Mesenteric fat pad (tissue), 1 donor: ENCODE measurements at places on chromosomes 3 and 15. TPM values are rescaled to one million over a fixed set of nuclear protein-coding genes. Genes with fewer than 3 reads are reported as not detected.
A peak's percentile ranks its signal among the peaks of the same experiment; 100 is the strongest.

Gene BFSP2
- not detected for total RNA-seq

DNA sequence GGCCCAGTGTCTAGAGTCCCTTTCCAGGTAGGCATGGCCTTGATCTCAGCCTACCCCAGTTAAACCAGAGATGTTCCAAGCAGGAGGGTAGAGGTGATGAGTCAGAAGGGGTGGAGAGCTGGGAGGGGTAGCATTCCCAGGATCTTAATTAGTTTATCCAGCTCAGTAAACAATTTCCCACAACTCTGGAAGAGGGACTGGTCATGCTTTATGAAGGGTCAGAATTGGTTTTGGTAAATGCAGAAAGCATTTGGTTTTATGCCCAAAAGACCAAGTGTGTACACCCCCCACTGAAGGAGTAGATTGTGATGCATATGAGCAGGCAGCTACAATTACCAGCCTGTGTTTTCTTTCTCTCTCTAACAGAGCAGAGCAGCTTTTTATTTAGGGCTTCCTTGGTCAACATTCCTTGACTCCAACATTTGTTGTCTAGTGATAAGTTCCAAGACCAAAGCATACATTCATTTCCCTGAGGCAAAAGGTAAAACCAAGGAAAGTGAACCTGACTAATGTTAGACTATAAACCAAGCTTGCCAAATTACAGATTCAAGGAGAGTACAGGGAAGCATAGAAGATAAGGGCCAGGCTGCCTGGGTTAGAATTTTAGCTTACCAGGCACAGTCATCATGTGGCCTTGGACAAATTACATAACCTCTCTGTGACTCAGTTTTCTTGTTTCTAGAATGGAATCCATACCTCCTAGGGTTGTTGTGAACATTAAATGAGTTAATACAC is 17.6 kb downstream of the EXOSC7 start:
- DNase-seq = no peak

Gene CDHR4
- not detected for total RNA-seq

Gene IGF2BP2
- total RNA-seq = 9.0 TPM

DNA sequence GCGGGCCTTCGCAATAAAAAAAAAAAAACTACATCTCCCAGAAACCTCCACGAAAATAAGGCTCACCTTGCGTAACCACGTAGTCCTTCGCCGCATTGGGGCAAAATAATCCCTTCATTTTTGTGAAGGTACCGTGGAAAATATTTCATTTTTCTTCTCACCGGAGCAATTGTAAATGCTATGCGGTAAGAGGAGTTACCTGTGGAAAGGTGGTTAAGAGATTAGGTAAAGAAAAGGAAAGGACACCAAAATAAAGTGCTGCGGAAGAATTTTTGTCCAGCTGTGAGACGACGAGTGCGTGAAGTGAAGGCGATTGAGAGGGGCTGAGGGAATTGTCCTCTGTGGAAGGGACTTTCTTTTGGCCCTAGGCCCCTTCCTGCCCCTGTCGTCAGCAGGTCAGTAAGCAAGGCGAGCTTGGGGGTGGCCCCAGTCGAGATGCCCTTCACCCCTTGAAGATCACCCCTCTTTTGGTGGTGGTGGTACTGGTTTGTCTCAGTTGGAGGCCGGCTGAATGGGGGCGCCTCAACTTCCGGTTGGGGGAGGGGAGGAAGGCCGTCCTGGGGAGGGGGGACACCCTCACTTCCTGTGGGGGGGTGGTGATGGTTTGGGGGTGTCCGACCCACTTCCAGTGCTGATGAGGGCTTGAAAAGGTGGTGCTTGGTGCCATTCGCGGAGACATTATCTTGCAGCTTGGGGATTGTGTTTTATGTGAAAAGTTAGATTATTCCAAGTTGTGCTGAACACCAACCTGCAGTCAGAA is at the start of gene HMG20A:
HMG20A (plus strand) TSS at position 279 of the 760 bp plus-strand sequence. CDS start 37,520 bp downstream, outside the sequence.
- DNase-seq = no peak

DNA sequence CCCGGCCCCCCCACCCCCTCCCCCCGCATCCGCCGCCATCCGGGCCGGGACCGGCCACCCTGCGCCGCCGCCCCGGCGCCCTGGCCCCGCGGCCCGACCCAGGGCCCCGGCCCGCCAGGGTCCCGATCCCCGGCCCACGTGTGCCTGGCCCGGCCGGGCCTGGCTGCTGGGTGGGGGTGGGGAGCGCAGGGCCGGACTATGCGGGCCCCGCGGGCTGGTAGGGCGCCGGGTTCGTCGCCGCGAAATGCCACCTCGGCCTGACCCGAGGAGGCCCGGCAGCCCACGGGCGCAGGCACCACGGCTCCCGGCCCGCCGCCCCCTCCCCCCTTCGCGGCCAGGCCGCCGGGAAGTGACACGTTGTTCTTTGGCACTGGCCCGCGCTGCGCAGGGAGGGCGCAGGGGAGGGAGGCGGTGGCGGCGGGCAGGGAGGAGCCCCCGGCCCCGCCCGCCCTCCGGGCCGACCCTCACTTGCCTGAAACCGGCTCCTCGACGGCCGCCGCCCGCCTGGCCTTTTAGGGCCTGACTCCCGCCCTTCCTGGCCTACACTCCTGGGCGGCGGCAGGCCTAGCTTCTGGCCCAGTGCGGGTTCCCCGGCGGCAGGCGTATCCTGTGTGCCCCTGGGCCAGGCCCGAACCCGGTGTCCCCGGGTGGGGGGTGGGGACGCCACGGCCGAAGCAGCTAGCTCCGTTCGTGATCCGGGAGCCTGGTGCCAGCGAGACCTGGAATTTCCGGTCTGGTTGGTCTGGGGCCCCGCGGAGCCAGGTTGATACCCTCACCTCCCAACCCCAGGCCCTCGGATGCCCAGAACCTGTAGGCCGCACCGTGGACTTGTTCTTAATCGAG is 515 bp downstream of the EIF4G1 start:
- DNase-seq = peak; percentile 98

- no peak for DNase-seq
These were observed 14.5 kb downstream of the EMC4 start for GRCh38 chr15:34239151-34239808.

DNA sequence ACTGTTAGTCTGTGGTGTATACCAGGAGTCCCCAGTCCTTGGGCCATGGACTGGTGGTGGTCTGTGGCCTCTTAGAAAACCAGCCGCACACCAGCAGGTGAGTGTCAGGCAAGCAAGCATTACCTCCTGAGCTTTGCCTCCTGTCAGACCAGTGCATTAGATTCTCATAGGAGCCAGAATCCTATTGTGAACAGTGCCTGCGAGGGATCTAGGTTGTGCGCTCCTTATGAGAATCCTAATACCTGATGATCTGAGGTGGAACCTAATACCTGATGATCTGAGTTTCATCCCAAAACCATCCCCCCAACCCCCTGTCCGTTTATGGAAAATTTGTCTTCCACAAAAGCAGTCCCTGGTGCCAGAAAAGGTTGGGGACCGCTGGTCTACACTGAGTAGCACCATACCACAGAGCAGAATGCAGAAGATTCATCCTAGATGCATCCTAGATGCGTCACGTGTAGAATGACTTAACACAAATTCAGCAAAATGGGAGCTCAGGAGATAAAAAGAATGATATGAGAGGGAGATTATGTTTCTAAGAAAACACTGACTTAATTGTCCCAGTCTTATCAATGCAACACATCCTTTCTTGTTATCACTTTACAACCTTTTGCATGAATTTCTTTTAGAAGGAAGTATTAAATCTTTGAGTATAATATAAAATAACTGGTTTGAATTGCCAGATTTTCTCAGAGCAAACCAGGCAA is 28.5 kb downstream of the SELENOT start:
- DNase-seq = no peak

- no peak for DNase-seq
These were observed 2.0 kb upstream of the MANF start for GRCh38 chr3:51382947-51383578.

GRCh38 chr3:59480486-59480995 is 430.7 kb upstream of the CFAP20DC start:
- DNase-seq = no peak

DNA sequence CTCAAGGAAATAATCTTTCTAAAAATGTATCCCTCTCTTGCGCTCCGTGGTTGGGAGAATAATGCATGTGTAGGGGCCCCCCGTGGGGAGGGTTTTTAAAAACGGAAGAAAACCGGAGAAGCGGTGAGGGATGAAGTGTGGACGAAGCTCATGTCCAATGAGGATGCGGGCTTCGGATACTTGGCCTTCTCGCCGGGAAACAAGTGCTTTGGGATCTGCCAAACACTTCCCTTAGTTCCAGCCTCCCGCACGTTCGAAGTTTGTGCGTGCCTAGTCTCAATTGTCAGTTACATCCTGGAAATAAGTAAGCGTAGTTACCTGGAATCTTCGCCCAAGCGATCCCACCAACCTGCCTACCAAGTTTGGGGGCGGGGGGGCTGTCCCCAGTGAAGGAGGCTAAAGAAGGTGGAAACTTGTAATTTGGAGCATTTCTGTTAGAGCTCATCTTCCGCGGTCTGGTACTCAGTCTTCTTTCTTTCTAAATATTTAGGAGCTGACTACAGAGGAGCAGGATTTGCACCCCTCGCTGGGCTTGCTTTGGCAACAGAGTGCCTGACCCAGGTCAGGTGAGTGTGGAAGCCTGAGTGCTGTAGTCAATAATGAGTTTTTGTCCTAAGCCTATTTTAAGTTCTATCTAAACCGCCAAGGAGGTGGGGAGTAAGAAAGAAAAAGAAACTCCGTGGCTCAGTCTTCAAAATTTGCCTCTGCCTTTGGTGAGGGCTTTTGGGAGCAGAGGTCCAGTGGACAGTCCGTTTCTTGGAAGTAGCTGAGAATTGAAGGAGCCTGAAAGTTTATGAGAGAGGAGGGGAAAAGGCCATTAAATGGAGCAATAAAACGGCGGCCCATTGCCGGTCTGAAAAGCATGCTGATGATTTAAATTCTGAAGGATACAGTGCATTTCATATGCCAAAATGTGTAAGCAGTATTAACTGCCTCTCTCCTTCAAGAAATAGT is 1.1 kb downstream of the ITPR1 start:
- DNase-seq = no peak
